ENCODE measurements at places on chromosomes 1 and 21. TPM values are rescaled to one million over a fixed set of nuclear protein-coding genes. Genes with fewer than 3 reads are reported as not detected.

VSIG8 gene
- total RNA-seq: not detected

BSND gene
- total RNA-seq: not detected

ASAP3 gene
- 65.1 TPM for total RNA-seq

SGIP1 gene
- 50.0 TPM for total RNA-seq

KCNE1 gene
- total RNA-seq: 0.81 TPM

PRPF38B gene
- total RNA-seq: 16.0 TPM

CD5L gene
- total RNA-seq: not detected

DBT gene
- 5.8 TPM for total RNA-seq
